ENCODE measurements at places on chromosomes 4 and X.
A peak's percentile ranks its signal among the peaks of the same experiment; 100 is the strongest.

DNA sequence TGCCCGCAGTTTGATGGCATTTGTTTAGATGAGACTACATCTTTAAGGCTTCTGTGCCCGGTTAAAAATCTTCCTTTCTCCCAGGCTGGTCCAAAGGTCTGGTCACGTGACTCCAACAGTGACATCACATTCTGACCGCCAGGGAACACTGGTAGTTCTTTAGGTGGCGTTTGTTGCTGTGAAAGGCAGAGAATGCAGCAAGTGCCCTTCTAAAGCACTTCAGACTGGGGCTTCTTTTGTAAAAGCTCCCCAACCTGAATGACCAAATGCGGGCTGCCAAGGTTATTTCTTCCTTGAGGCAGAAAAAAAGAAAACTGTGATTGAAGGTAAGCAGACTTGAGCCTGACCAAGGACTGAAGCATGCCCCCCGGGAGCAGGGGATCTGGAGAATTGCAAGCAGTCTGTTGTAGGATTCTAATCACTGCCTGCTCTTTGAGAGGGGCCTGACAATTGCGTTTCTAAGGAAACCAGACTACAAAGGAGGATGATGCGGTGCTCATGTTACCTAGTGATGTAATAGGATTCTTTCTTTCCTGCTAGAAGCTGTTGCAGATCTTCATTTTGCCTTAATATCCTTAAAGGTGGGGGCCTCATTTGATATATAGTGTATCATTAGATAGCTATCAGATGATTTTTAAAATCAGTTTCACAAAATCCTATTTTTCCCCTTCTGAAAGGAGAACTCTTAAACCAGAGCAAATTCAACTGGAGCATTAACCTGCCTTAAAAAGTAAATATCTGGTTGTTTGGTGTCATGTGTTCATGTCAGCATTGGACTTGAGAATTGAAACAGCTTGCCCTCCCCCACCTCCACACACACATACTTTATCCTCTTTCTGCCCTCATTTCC lies 133.1 kb downstream of the AKAP4 start:
- peak; percentile 7 for DNase-seq

DNA sequence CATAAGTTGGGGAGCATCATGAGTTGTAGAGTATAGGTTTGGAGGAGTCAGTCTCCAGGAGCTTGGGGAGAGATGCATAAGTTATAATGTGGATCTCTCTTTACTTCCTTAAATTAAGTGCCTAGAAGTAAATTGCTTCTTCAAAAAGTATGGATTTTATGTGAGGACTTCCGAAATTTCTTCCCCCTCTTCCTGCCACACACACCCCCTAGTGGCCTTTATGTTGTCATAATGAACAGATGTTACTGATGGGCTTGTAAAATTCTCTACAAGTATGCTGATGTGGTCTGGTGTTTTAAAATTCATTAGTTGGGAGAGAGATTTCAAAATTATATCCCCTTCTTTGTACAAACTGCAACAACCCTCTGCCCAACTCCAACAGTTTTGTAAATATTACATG lies 2.3 kb upstream of the METTL14 start:
- DNase-seq = no peak

DNA sequence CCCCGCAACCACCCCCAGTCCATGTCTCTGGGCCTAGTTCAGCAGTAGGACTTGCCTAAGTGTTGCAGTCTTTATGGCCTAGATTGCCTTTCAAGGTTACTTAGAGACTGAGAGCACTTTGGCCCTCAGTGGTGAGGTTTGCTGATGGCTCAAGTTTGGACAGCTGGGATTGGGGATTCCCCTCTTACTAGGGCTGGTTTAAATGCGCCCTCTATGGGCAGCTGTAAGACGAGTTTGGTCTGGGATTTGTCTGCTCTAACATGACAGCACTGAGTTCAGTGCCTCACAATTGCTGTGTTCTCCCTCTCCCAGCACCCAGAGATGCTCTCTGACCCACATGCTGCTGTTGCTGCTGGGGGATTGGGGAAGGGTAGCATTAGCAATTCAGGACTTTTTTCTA lies 23.1 kb downstream of the DACH2 start:
- no peak for DNase-seq

GRCh38 chr4:82467471-82467870 lies 37.1 kb downstream of the ENOPH1 start:
- no peak for DNase-seq
